ENCODE measurements at places on chromosomes 3 and 15.

DNA sequence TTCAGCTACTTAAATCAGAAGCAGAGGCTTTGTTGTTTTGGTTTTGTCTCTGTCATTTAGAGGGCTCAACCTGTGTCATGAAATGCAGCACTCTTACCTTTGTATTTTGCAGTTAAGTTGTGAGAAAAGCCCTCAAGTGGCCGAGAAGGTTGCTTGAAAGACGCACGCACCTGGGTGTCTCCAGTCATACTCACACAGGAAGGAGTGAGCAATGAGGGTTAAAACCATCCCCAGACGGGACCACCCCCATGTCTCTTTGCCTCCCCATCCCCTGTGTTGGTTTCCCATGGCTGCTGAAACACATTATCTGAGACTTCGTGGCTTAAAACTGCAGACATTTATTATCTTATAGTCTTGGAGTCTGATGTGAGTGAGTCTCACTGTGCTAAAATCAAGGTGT, 376.1 kb upstream of the CFAP20DC start:
- DNase-seq = no peak

GRCh38 chr15:66588537-66588936, 22.7 kb upstream of the LCTL start:
- no peak for DNase-seq

DNA sequence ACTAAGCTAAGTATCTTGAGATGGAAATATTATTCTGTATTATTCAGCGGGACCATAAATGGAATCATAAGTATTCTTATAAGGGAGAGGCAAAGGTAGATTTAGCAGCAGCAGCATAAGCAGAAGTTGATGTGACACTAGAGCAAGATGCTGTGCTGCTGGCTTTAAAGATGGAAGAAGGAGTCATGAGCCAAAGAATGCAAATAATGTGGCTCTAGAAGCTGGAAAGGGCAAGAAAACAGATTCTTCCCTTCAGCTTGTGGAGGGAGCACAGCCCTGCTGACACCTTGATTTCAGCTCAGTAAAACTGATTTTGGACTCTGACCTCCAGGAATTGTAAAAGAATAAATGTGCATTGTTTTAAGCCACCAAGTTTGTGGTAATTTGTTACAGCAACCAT, 144.2 kb upstream of the ANKRD28 start:
- DNase-seq = no peak

- DNase-seq = no peak
Measured at GRCh38 chr15:79371591-79371990, 60.5 kb upstream of the MINAR1 start.

GRCh38 chr3:120449701-120450599, 842 bp downstream of the FSTL1 start:
- no peak for DNase-seq

- DNase-seq = no peak
Measured at GRCh38 chr3:52036829-52037228, 19.5 kb downstream of the DUSP7 start.

GRCh38 chr3:65587650-65588439, 450.9 kb downstream of the MAGI1 start:
- DNase-seq = no peak

- DNase-seq = no peak
Measured at GRCh38 chr3:13791198-13792050, 88.4 kb downstream of the WNT7A start.

DNA sequence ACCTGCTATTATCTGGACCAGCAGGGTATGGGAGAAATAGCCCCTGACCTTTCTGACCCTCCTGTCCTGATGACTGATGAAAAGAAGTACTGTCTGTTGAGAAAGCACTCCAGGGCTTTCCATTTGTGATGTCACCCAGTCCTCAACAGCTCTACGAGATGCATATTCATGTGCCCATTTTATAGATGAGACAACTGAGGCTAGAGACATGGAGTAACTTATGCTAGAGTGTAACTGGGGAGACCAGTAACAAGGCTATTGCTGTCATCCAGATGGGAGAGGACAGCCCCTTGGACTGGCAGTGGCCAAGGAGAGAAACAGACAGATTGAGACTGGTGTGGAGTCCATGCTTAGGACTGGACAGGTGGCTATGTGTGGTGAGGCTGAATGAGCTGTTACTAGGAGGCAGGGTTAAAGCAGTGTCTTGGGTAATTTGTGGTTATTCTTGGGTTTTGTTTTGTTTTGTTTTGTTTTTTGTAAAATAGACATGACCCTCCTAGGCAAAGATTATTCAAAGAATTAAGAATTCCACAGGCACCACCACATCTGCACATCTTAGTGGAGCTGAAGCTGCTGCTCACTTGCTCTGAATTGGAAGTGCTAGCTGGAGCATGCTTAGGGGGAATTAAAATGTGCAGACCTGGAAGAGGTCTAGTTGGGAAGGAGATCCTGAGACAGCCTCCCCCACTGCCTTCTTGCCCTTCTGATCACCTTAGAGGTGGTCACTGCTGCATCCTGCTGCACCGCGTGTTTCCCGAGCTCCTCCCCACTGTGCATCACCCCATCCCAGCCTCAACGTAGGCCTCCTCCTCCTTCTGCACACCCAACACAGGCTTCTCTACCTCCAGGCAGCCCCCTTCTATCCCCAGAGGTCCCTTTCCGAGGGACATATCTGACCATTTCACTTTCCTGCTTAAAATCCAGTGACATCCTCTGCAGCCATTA, 8.4 kb downstream of the HRH1 start:
- DNase-seq = no peak

DNA sequence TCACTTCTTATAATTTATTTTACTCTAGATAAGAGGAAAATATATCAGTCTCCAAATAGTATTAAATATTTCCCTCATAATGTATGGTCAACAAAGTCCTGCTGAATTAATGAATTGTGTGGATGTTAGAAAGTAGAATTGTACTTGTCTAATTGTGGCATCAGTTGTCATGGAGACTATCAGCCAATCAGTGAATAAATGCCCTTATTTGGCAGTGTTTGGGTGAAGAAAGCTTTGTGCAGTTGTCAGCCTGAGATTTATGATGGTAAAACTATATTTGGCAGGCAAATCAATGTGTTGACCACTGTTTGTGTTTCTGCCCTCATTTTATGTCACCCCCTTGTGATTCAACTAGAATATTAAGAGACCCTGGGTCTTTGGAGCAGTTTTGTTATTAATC, 293.6 kb upstream of the MDFIC2 start:
- DNase-seq = no peak

DNA sequence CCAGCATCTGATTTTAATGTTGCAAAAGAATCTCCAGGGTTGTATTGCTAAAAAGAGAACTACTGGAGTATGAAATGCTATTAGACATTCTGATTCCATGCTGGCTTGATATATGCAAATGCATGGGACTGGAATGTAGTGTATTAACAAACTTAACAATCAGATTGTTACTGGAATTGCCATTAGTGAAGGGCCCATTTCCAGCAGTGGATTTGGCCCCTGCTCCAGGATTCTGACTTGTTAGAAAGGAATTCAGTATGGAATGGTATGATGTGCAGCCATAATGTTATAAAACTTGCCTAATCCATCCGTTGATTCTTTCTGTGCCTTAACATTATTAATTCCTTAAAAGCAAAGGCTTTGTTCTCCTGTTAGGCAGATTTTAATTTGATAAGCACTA, 7.9 kb downstream of the ARRDC4 start:
- no peak for DNase-seq

- no peak for DNase-seq
Measured at GRCh38 chr3:117303443-117303842, 593.9 kb downstream of the TUSC7 start.

GRCh38 chr15:66986951-66987350, 78.5 kb upstream of the SMAD3 start:
- no peak for DNase-seq

DNA sequence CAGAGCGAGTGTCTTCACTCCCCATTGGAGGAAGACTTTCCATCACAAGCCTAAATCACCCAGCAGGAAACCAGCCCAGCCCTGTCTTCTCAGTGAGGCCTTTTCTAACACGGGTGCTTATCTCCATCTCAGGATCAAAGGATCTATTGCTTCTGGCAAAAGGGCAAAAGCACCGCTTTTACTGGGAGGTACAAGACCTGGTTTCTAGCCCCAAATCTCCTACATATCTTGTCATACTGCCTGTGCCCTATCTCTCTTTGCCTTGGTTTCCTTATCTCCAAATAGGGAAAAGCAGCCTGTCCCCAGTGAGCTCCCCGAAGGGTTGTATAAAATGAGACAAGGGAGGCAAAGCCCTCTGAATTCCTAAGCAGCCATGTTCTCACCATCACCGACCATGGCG, 5.2 kb downstream of the GLB1 start:
- no peak for DNase-seq

DNA sequence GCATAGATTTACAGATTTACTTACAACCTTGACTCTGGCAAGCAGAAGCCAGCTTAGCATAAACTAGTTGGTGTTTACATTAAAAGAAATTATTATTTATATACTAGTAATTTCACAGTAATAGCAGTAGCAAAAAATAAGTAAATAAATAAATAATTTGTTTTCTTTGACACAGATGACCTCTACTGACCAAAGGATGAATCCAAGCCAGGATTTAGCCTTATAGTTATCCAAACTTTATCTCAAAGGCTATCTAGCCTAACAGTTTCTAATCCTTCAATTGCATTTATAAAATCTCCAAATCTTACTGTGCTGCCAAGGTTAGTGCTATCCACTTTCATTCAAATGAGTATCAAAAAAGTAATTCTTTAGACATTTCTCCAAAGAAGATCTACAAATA, 64.3 kb downstream of the FRMD5 start:
- no peak for DNase-seq

DNA sequence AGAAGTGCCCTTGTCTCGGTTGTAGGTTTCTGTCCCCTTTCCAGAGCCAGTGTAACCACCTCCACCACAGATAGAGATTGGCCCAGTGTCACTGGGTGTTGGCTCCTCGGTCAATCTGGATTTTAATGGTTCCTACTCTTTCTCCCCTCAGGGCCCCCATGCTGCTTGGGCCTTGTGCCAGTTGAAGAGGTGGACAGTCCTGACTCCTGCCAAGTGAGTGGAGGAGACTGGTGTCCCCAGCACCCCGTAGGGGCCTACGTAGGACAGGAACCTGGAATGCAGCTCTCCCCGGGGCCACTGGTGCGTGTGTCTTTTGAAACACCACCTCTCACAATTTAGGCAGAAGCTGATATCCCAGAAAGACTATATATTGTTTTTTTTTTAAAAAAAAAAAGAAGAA, 75.2 kb downstream of the BOC start:
- DNase-seq = no peak

- no peak for DNase-seq
Measured at GRCh38 chr3:14991818-14992612, 44.6 kb downstream of the NR2C2 start.

DNA sequence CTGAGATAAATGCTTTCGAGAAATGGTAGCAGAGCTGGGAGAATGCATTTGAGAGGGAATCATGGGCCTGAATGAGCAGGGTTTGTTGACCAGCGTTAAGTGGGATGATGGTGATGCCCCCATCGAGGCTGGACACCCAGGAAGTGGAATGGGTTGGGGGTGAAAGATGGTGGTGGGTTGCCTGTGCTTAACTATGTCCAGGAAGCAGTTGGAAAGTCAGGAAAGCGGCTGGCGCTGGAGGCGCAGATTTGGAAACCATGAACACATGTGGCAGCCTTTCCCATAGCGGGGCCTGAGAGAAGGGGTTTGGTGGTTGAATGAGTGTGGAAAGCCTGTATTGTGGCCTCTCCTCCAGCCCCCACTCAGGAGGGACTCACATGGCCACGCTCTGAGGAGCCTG, 80.7 kb downstream of the AAGAB start:
- no peak for DNase-seq

DNA sequence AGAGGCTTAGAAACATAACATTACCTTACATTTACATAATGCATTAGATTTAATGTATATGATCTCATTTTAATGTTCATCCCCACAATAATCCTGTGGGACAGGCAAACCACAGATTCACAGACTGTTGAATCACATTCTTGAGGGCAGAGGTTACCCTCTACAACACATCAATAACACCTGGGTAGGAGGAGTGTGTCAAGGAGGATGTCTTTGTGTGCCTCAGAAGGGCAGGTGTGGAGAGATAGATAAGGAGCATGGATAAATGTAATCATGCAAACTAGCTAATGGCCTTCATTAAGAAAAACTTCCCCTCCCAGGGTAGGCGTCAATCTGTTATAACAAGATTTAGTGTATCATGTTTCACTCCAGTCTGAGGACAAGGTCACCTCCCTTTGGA, 12.9 kb upstream of the MB21D2 start:
- no peak for DNase-seq

DNA sequence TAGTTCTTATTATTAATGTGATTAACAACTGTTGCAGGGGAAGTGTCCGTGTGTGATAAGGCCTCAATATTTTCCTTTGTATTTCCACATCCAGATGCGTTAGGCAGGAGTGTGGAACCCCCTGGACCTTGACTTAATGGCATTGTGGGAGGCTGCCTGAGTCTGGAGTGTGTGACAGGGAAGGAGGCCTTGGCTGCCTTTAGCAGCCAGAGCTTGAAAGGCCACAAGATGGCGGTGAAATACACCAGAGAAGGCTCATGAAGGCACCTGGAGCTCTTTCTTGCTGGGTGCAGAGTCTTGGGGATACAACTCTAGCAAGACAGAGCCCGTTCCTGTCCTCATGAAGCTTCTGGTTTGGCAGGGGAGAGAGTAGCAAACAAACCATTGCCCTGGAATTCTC, 36.9 kb downstream of the POLR2M start:
- DNase-seq = no peak

DNA sequence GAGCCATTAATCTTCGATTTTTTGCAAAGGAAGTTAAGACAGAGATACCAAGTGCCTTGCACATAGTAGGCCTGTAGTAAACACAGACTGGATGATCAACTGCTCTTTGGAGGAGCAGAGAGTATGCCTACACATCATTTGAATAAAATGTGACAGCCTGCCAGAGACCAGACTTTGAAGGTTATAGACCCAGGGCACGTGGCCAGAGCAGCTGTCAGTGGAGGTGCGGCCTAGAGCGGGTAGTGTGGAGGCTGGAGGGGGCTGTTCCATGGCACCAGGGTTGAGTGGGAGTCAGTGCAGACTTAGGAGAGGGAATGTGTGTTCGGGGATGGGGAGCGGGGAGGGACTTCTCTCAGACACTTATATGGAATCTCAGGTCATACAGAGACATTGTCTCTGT, 80.8 kb downstream of the SMAD3 start:
- DNase-seq = no peak

DNA sequence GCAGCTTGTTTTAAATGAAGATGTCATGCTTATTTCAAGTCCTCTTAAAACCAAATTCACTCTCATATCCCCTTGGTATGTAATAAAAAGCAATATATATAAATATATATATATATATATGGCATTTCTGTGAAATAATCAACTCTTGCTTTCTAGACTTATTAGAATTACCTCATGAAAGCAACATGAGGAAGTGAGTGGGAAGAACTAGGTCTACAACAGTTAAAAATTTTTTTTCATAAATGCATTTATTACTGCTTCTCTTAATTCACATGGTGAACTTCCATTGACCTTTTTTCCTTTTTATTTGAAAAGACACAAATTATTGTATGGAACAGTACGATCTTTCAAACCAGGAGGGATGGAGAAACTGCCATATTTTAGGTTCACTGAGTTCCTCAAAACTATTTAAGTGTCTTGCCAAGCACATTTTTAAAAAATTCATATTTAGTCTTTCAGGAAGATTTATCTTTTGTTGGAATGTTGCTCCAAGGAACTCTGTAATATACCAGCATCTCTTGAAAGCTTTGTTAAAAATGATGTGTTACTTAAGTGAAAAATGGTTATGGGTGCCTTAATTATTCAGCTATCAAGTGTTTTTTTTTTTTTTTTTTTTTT, 185.2 kb downstream of the GHSR start:
- no peak for DNase-seq

Data from stimulated activated CD8-positive, alpha-beta memory T cell treated with anti-CD3 and anti-CD28 coated beads, Interleukin-4, amount 100 ng/mL, for 1 hour (primary cell).